Central memory CD4-positive, alpha-beta T cell (primary cell): ENCODE measurements at places on chromosomes 1 and 21.

DNA sequence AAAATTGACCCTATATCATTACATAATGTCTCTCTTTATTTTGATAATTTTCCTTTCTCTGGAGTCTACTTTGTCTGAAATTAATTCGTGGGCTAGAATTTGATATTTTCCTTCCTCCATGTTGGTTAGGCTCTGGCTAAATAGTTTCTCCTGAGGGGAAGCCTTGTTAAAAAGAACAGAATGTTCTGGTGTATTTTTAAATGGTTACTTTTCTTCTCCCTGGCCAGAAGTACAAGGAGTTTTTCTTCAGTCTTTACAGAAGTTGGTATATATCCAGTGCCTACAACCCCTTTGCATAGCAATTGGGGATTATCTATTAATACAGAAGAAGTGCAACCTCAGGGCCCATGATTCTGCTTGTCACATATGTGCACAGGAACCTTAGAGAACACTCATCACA lies 185.6 kb upstream of the RAB4A start:
- no peak for DNase-seq

GRCh38 chr1:111802110-111802509 lies 46.4 kb downstream of the DDX20 start:
- DNase-seq, result no peak

DNA sequence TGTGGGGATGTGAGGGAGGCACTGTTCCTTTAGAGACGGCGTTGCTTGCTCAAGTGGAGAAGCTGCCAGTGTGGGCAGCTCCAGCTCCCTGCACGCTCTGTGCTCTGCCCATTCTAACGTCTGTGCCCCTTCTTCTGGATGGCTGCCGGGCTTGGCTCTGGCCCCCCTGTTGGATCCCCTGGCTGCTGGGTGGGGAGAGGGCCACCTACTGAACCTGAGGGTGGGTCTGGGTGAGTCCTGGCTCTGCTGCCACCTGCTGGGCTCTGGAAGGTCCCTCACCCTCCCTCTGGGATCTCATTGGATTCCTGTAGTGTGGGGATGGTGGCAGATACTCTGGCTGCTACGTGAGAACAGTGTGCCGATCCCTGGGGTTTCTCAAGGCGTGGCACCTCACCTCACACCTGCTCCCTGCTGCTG lies 5.0 kb downstream of the PFKL start:
- peak; percentile 34 for DNase-seq

- DNase-seq, result no peak
These were observed 416.4 kb downstream of the PTBP2 start for GRCh38 chr1:97137862-97138514.

GRCh38 chr1:106676021-106676420 lies 380.5 kb upstream of the PRMT6 start:
- no peak for DNase-seq
